ENCODE measurements at places on chromosomes 11 and 22.

GRCh38 chr11:108338750-108339149, 115.9 kb downstream of the ATM start:
- DNase-seq, result no peak

DNA sequence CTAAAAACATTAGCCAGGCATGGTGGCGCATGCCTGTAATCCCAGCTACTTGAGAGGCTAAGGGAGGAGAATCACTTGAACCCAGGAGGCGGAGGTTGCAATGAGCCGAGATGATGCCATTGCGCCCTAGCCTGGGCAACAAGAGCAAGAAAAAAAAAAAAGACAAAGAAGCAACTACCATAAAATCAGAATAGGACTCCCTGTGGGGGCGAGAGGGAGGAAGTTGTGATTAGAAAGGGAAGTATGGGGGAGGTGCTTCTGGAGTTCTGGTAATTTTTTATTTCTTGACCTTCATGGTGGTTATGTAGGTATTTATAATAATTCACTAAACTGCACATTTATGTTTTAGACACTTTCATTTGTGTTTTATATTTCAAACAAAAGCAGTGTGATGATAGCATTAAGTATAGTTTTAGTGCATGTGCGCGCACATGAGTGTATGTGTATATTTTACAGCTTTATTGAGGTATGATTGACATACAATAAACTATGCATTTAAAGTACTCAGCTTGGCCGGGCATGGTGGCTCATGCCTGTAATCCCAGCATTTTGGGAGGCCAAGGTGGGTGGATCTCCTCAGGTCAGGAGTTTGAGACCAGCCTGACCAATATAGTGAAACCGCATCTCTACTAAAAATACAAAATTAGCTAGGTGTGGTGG, 43.5 kb downstream of the SIK2 start:
- no peak for DNase-seq

DNA sequence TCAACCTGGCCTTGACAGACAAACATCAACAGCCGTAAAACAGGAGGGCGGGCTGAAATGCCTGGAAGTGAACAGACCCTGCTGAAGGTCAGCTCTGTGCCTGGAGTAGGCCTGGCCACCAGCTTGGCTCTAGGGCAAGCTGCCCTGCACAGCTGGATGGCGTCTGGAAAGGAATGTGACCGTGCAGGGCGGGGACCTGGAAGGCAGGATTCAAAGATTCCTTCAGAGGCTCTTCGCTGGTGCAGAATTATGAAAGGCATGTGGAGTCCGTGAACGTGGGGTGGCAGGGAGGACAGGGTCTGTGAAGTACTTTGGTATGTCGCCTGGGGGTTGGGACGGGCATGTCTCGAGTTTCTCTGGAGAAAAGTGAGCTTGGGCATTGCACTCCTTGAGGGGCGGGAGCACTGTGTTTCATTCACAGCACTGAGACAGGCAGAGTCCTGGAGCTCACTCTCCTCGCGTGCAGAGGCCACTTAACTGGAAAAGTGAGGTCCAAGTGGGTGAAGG, 1.5 kb downstream of the EHD1 start:
- no peak for DNase-seq

GRCh38 chr11:128525411-128526243, 61.7 kb downstream of the ETS1 start:
- no peak for DNase-seq

DNA sequence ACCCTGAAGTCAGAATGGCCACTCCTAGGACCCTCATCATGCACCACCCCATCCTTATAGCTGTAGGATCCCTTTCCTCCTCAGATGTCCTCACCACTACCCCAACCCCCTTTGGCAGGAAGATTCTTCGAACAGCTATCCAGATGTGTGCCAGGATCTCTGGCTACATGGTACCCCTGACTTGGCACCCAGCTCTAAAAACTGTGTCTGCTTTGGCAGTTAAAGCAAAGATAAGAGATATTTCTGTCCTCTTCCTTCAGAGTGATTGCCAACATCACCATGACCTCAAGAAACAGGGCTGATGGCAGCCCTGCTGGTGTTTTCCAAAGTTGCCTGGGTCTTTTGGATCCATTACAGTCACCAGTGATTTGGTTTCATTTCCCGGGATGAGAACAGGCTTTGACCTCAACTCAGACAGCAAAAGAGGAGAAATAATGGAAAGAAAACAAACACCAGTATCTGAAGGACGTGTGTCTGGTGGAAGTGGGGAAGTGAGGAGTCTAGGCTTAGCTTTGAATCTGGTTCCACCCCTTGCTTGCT, 4.3 kb upstream of the NRIP3 start:
- no peak for DNase-seq

GRCh38 chr11:71138737-71139425, 113.5 kb downstream of the SHANK2 start:
- DNase-seq, result no peak

DNA sequence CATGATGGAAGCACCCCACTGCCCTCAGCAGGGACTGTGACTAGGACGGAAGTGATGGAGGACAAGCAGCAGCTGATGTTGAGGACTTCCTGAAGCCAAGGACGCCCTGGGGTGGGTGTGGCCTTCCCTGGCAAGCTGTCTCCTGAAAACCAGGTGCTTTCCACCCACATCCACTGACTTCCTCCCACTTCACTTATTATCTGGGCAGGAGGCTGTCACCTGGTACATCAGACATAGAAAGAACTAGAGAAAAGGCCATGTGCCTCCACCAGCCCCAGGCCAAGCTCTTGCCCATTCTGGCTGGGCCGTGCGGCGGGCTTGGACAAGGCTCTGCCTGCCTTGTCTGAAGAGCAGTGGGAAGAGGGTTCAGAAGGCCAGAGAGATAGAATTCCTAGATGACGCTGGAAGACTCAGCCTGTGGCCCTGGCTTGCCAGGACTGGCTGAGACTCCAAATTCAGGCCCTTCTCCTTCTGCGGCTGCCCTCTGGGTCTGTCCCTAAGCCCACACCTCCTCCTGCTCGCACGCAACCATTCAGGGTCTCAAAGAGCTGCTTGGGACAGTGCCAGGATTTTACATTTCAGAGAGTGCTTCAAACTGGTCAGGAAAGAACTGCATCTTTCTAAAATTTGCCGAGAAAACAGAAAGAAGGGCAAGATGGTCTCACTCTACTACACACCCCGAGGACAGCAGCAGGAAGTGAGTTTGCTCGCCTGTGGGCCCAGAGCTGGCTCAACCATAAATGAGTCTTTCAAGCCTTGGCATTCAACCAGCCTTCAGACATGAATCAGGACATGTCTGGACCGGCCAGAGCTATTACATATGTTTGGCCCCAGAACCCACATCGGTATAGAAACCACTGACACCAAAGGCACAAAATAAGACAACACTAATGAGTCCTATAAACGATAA, 13.3 kb downstream of the ARHGAP1 start:
- no peak for DNase-seq
